ENCODE measurements at places on chromosomes 13 and 19.

GRCh38 chr19:1068009-1069001 lies 1.3 kb downstream of the ARHGAP45 start:
- no peak for DNase-seq

- peak; percentile 69 for DNase-seq
These were observed 47.4 kb upstream of the RCBTB2 start for GRCh38 chr13:48580185-48580803.

GRCh38 chr19:35812220-35813042 lies at the start of gene PRODH2:
PRODH2 (minus strand) TSS chr19:35812845; CDS start chr19:35812805, 40 bp downstream.
- DNase-seq = no peak

GRCh38 chr13:38346764-38347163 lies 2.9 kb upstream of the UFM1 start:
- DNase-seq = no peak

- no peak for DNase-seq
These were observed 1386.7 kb downstream of the SLITRK5 start for GRCh38 chr13:89057862-89058261.

DNA sequence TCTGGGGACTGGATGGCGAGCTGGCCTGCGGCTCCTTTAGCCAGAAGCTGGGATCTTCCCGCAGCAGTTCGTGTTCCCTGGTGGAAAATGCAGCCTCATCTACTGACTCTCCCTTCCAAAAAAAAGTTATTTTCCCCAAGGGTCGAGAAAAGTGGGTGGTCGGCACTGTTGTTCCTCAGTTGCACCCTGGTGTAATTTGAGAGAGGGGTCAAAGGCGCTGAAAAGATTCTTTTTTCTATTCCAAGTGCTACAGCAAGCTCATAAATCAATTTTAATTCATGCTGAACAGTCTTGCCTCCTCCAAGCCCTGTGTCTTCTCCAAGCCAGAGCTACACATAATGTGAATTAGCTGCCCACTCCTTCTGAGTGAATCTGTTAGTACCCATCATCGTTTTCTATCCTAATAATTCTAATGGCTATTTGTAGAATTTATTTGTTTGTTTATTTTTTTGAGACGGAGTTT lies 774 bp downstream of the SLC25A15 start:
- DNase-seq = no peak

DNA sequence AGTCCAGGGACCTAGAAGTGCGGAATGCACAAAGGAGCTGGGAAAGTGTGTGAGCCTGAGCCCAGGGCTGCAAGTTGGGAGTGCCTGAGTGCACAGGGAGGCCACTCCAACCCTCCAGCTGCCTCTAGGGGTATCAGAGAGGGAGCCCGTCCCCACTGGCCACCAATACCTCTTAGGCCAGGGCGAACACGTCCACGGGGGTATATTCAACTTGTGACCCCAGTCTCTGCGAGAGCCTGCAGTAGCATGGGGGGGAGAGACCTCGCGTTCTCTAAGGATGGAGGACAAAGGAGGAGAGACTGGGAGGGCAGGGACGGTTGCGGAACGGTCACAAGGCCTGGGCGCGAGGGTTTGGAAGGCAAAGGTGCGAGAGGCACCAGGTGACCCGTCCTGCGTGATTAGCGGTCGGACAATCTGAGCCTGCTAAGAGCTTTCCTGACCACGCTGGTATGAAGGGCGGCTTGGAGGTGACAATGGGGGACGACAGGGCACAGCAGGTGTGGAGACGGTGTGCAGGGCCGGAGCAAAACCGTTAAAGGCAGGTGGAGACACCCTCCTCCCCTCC lies 676 bp downstream of the CD320 start:
- DNase-seq = no peak

- no peak for DNase-seq
These were observed 40.7 kb upstream of the VWA8 start for GRCh38 chr13:42001580-42001979.

GRCh38 chr19:42253245-42254088 lies 1.5 kb downstream of the ERF start:
- DNase-seq = peak; percentile 28

DNA sequence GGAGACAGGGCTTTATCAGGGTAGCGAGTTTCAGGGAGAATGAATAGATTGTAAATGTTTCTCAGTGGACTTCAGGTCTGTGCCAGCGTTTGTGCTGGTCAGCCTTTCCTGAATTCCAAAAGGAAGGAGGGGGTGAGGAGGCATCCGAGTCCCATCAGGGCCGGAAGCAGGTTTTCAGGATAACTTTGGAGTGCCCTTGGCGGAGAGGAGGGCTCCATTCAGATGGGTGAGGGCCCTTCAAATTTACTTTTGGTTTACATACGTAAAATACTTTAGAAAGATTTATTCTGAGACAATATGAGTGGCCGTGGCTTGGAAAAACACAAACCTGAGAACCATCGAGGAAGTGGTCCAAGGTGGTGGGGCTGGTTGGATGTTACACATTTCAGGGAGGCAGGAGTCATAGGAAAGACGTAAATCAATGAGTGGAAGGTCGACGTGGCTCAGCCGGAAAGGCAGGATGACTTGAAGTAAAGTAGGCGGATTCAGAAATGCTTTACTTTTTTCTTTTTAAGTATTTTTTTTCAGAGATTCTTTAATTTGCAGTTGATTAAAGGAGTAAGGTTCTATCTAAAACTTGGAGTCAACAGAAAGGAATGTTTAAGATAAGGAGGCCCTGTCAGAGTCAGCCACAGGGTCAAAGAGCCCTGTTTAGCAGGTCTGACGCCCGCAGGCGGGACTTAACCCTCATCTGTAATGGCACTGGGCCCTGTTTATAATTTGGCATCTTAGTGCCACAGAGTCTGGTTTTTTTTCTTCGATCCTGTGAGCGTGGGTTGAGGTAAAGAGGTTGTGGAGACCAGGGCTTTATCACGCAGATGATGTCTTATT lies 32.8 kb downstream of the ATP11A start:
- DNase-seq = no peak

GRCh38 chr19:3470500-3471128 lies 9.7 kb downstream of the SMIM24 start:
- no peak for DNase-seq

DNA sequence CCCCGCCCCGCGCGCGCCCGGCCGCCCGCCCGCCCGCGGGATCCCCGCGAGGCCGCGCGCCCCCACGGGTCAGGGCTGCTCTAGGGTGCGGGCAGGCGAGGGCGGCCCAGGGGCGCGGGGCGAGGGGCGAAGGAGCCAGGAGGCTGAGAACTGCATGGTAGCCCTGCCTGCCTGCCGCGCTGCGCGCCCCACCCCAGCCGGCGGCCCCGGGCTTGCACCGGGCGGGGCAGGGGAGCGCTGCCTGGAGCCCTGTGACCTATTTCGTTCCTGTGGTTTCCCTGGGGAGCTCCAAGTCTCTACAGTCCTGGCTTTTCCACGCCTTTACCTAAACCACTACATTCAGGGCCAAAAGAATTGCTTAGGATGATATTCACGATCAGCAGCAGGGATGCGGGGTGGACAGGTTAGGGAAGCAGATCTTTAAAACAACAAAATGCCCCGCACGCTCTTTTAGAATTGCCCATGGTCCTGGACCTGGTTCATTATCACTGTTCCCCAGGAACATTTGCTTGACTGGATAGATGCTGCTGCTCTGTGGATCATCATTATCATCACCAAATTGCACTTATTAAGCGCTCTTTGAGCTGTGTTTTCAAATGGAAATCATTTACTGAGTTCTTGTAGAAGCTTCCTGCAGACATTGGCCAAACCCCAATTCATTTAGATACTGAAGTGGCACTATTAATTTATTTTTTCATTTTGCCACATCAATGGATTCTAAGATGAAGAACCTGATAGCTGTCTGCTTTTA lies 421 bp upstream of the GPR12 start:
- no peak for DNase-seq

DNA sequence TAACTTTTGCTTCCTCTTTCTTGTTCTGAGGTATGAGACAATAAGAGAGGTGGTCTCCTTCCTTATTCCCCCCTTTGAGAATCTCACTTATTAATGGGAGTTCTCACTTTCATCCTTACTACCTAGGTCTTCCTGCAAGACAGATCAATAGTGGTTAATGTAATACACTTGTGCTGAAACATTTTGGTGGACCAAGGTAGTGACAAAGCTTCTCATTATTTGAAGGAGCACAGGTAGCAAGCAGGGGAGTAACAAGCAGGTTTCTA lies 17.9 kb downstream of the ZNF700 start:
- DNase-seq = no peak

- DNase-seq = no peak
These were observed 1.4 kb downstream of the FZR1 start for GRCh38 chr19:3507371-3508120.

DNA sequence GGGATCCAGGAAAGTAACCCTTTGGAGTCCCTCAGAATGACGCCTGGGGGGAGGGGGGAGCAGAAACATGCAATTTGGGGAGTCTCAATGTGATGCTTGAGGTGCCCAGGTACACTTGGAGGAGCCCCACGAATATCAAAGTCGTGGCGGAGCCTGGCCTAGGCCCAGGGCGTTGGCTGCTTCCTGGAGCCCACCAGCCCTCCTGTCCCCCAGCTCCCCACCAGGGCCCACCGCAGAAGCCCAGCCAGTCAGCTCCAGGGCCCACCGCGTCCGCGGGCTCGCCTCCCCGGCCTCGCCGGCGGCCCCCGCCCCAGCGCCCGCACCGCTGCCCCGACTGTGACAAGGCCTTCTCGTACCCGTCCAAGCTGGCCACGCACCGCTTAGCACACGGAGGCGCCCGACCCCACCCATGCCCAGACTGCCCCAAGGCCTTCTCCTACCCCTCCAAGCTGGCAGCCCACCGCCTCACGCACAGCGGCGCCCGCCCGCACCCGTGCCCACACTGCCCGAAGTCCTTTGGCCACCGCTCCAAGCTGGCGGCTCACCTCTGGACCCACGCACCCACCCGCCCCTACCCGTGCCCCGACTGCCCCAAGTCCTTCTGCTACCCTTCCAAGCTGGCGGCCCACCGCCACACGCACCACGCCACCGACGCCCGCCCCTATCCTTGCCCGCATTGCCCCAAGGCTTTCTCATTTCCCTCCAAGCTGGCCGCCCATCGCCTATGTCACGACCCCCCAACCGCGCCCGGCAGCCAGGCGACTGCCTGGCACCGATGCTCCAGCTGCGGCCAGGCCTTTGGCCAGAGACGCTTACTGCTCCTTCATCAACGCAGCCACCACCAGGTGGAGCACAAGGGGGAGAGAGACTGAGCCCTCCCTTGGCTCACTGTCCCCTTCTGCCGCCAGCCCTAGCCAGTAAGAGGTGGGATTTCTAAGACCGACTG lies 2.1 kb downstream of the ZNF575 start:
- peak; percentile 32 for DNase-seq

GRCh38 chr19:6021878-6022569 lies 44.1 kb upstream of the RANBP3 start:
- peak; percentile 55 for DNase-seq

DNA sequence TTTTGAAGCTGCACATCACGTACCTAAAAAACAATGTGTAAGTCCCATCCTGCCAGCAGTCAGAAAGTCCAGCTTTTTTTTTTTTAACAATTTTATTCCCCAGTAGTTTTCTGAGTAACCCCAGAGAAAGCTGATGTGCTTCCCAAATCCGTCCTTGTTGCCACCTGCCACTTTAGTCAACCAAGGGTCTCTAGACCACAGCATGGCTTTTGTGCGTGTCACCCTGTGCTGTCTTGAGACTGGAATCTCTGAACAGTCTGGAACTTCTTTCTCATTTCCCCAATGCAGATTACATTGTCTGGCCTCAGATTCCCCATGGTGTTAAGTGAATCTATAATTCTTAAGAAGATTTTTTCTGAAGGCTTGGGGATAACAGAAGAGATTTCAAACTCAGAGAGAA lies 289.2 kb upstream of the KLF12 start:
- DNase-seq = no peak

- DNase-seq = no peak
These were observed 44.7 kb upstream of the GPI start for GRCh38 chr19:34320277-34320676.

GRCh38 chr13:107339209-107339608 lies 771.3 kb upstream of the ARGLU1 start:
- no peak for DNase-seq

DNA sequence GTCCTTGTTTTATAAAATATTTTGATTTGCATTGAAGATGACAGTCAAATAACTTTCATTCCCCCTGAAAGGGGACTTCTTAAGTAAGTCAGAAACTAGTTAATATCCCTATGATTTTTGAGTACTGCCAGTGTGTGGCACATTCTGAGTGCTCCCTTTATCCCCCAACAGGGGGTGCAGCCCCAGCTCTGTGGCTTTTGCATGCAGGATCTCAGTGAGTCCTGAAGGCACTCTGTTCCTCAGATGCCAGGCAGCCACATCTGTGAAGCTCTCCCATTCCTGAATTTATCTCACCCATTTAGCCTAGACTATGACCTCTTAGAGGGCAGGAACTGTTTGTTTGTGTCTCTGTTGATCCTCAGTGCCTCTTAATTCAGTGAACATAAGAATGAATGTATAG lies 123.1 kb downstream of the CDK8 start:
- peak; percentile 26 for DNase-seq

GRCh38 chr19:46366620-46367292 lies 19.9 kb downstream of the PPP5C start:
- no peak for DNase-seq

GRCh38 chr19:56603829-56604228 lies 8.7 kb downstream of the ZNF71 start:
- no peak for DNase-seq

GRCh38 chr19:5354403-5354802 lies 13.8 kb upstream of the PTPRS start:
- DNase-seq = no peak

DNA sequence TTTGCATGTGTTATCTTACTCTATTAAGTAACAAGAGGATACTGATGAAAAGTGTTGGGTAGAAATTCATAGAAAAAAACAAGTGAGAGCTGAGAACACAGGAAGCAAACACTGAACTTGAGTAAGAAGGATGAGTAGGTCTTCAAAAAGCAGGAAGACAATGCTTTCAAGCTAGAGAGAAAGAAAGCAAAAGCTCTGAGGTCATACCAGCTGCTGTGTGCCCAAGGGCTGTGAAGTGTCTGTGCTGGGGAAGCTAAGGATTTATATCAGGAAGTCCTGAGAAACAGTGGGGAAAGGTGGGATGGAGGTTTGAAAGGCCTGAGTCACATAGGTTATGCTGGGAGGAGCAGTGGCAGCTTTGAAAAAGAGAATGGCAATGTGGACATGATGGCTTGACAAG lies 145.5 kb upstream of the MAB21L1 start:
- no peak for DNase-seq

DNA sequence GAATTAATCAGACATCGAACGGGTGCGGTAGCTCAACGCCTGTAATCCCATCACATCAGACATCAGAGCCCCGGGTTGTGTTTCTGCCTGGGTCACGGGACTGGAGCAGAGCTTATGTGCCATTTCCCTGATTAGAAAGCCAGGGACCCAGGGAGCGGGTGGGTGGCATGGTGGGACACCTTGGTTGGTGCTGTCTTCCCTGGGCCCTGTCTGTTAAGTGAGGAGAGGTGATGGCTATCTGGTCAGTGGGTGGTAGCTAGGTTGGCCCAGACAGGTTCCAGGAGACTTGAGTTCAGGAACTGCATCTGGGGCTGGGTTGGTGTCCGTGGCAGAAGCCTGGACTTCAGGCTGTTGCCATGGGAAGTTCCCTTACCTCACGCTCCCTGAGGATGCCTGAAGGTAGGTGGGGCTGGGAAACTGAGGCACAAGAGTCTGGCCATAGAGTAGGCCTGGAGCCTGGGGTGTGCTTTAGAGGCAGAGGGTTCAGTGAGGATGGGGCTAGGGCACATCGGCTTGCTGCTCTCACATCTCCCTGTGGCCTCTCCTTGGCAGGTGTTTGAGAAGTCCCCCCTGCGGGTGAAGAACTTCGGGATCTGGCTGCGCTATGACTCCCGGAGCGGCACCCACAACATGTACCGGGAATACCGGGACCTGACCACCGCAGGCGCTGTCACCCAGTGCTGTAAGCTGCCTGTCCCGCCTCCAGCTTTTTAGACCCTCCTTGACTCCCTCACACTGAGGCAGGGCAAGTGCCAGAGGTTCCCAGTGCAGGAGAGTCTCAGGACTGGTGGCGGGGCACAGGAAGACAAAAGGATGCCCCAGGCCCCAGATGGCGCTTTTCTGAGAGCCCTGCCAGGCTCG lies 2.1 kb downstream of the RPL18A start:
- DNase-seq = no peak
